ENCODE measurements at places on chromosomes 1 and 21. TPM values are rescaled to one million over a fixed set of nuclear protein-coding genes. Genes with fewer than 3 reads are reported as not detected.
A peak's percentile ranks its signal among the peaks of the same experiment; 100 is the strongest.

GRCh38 chr1:27873671-27874384 is 1.5 kb downstream of the THEMIS2 start:
- H3K36me3 ChIP-seq = no peaks in the 10 kb centered on the region
- H3K4me1 ChIP-seq = peaks cover 6% of the 10 kb centered on the region
- DNase-seq = no peak
- peaks cover 16% of the 10 kb centered on the region for H3K27me3 ChIP-seq
- H3K4me3 ChIP-seq = peak overlapping the region; percentile 63
- H3K27ac ChIP-seq = no peak overlapping the region

GRCh38 chr1:207996636-207997035 is 85.7 kb upstream of the CD34 start:
- H3K27me3 ChIP-seq = peaks cover 42% of the 10 kb centered on the region
- DNase-seq = no peak
- no peak overlapping the region for H3K4me3 ChIP-seq
- H3K4me1 ChIP-seq = peaks cover 4% of the 10 kb centered on the region

- no peaks in the 10 kb centered on the region for H3K36me3 ChIP-seq
- peaks cover 31% of the 10 kb centered on the region for H3K4me1 ChIP-seq
- no peak overlapping the region for H3K4me3 ChIP-seq
- no peak for DNase-seq
- H3K27ac ChIP-seq = no peak overlapping the region
- peaks cover 4% of the 10 kb centered on the region for H3K27me3 ChIP-seq
Measured at GRCh38 chr1:232303222-232303620, 326.7 kb downstream of the SIPA1L2 start.

C1orf21 gene
- 34.7 TPM for total RNA-seq

GRCh38 chr21:29166853-29167252 is 36.4 kb downstream of the MAP3K7CL start:
- no peak overlapping the region for H3K4me3 ChIP-seq
- DNase-seq = no peak
- peaks cover 4% of the 10 kb centered on the region for H3K4me1 ChIP-seq
- no peak overlapping the region for H3K27ac ChIP-seq
- H3K36me3 ChIP-seq = no peaks in the 10 kb centered on the region

DNA sequence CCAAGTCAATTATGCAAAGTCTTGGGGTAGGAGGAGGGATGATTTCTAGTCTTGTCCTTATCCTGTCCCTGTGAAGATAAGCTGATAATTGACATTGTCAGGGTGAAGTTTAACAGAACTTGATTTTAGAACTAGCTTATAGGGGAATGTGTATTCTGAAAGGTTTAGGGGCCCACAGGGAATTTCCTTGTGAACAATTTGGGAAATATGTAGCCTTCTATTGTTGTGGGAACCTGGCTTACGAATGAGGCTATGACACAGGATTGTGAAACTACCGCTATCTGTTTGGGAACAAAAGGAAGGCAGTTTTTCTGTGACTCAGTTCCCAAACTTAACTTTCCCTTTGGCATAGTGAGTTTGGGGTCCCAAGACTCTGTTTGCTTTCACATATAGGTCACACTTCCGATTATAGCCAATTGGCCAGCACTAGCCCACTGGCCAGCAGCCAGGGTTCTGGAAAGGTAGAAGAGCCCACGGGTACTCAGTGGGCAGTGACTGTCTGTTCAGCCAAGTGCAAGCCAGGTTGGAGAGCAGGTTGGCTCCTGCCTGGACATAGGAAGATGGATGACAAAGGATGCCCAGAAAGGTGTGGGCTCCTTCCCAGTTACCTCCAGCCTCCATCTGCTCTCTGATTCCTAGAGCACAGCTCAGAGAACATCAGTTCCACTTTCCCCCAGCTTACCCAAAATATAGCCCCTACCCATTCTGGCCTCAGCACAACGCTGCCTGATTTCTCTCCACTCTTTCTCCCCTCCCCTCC is 35.5 kb downstream of the H3-3A start:
- peaks cover 13% of the 10 kb centered on the region for H3K4me1 ChIP-seq
- H3K36me3 ChIP-seq = no peaks in the 10 kb centered on the region
- no peak overlapping the region for H3K4me3 ChIP-seq
- DNase-seq = no peak
- peaks cover 29% of the 10 kb centered on the region for H3K27me3 ChIP-seq
